ENCODE measurements at places on chromosomes 6 and 20. TPM values are rescaled to one million over a fixed set of nuclear protein-coding genes. Genes with fewer than 3 reads are reported as not detected.

DNA sequence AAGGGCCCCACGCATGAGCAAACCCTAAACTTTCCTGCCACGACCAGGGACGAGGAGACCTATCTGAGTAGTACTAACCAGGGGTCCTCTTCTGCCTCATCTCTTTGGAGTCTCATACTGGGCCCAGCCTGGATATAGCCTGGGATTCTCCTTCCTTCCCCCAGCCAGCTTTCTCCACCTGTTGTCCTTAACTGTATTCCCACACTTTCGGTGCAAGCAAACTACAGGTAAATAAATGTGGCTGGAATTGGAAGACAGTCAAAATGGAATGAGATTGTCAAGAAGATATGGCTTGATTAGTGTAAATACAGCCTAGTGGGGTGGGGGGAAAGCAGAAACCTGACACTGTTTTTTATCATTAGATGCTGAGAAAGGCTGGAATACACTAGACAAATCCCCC is 23.5 kb upstream of the LY86 start:
- DNase-seq, result no peak

- DNase-seq, result peak; percentile 2
Observed at GRCh38 chr6:151690768-151691562, 116.5 kb upstream of the ESR1 start.

GRCh38 chr20:47727170-47727880 is 58.0 kb downstream of the SULF2 start:
- no peak for DNase-seq

The ME1 gene
- 29.8 TPM for total RNA-seq

DNA sequence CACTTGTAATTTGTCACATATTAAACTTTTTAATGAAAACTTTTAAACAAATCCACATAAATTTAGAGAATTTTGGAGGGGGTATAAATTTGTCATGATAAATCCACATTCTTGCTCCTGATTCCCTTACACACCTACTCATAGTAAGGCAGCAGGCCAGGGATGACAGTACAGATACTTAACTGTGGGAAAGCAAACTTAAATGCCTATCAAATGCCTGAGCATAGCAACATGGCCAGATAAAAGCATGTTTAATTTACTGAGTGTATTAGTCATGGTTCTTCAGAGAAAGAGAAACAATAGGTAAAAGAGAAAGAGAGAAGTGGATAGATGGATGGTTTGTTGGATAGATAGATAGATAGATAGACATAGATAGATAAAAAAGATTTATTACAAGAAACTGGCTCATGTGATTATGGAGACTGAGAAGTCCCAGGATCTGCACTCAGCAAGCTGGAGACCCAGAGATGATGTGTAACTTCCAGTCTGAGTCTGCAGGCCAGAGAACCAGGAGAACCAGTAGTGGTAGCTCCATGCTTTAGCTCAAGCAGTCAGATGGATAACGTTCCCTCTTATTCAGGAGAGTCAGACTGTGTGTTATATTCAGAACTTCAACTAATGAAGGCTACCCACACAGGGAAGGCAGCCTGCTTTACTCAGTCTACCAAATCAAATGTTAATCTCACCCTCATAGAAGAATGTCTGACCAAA is 15.9 kb upstream of the ADGRF1 start:
- DNase-seq, result peak; percentile 12

DNA sequence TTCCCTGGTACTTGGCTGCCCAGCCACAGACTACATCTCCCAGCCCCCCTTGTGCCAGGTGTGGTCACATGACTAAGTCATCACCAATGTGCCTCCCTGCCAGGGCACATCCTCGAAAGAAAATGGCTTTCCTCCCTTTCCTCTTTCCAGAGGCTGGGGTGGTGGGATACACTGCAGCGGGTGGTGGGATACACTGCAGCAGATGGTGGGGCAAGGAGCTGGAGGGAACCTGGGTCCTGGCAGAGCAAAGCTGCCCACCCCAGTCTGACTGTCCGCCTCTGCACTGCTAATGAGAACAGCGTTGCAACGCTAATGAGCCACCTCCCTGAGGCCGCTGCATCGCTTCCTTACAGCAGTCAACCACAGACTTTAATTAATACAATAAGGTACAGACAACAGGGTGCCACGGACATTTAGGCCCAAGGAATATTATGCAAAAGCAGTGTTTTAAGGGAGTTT is 125.3 kb downstream of the PREX1 start:
- no peak for DNase-seq

The PGC gene
- total RNA-seq, result not detected

The AIF1 gene
- not detected for total RNA-seq

- no peak for DNase-seq
Observed at GRCh38 chr6:154229786-154230185, 126.8 kb downstream of the IPCEF1 start.

GRCh38 chr6:97450087-97450486 is 167.1 kb upstream of the MMS22L start:
- DNase-seq, result no peak

DNA sequence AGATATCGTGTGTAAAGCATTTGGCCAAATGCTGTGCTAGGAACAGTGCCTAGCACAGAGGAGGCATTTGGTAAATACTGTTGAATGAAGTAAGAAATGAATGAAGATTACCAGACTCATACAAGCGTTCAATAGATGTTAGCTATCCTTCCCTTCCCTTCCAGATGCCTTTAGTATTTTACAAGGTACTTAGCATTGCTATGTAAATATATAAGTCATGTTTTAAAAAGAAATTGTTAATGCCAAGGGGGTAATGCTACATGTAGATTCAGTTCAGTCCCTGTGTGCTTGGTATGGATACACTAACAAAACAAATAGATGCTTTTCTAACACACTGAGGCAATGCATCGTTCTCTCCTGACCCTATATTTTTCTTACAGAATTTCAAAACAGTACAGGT is 407.2 kb downstream of the ADGRB3 start:
- DNase-seq, result no peak

DNA sequence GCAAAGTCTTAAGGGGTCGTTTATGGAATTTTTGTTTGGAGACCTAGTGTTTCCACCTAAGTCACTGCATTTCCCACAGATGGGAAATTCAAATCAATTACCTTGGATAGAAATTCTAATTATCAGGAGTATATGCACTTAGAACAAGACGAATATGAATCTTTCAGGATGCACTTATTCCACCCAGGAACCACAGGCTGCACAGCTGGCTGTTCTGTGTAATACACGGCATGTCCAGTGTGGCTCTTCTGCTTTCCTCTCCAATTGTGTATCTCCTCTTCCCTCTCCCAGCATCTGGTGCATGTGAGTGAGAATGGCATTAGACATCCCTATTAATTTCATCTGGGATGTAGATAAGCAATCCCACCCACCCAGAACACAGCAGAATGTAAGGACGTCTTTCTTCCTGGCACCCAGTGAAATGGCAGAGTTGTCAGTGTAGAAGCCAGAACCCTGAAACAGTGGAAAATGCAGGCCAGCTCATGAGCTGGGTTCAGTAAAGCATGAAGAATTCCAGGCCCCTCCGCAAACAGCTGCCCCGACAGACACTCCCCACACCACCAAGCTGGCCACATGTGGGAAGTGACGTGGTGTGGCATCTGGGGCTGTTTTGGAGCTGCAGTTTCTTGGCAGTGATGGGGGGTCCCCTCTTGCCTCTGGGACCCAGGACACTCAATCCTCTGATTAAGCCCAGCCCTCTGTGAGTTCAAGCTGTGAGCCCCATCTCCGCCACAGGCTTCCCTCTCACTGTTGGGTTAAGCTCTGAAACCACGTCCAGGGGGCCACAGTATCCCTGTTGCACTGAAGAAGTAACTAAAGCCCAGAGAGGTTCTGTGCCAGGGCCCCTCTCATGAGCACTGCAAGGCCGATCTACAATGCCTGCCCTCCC is 180.1 kb upstream of the CST7 start:
- DNase-seq, result no peak

GRCh38 chr6:69918813-69919475 is 52.6 kb downstream of the COL19A1 start:
- DNase-seq, result no peak

DNA sequence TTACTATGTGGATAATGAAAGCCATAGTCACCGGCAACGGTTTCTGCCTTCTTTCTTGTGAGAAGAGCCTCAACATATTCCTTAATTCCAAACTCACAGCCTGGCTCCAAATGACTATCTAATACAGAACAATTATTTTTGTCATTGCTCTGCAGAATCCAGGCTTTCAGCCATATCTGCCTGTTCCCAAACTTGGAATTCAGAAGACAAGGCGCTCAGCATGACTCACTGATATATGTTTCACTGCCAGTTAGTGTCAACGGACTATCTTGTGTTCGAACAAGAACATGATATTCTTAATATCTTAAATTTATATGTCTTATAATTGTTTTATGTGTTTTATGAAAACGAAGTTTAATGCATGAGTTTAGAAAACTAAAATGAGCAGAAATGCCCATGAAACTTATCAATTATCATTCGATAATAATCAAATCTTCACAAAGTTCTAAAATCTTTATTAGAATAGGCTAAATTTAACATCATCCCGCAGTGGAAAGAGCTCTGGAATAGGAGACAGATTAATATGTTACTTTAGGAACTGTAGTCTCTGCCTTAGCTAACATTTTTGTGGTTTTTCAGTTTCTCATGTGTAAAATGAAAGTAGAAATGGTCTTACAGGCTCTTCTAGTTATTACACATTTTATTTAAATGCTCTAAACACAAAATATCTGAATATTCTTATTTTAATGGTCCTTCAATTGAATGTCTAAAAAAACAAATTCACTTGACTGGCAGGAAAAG is 669.3 kb upstream of the GJE1 start:
- DNase-seq, result peak; percentile 14

DNA sequence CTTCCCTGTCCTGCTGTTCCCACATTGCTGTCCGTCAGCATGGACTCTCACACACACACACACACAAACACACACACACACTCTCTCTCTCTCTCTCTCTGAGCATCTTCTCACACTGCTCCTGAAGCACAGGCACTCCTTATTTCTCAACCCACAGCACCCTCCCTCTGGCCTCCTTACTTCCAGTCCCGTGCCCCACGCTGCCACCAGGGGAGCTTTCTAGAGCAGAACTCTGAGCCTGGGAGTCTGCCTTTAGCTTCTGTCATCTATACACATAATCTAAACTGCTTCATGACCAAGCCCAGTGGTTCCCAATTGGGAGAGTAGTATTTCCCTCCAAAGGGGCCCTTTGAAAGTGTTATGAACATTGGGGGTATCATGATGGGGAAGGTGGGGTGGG is 29.1 kb downstream of the HECA start:
- no peak for DNase-seq

DNA sequence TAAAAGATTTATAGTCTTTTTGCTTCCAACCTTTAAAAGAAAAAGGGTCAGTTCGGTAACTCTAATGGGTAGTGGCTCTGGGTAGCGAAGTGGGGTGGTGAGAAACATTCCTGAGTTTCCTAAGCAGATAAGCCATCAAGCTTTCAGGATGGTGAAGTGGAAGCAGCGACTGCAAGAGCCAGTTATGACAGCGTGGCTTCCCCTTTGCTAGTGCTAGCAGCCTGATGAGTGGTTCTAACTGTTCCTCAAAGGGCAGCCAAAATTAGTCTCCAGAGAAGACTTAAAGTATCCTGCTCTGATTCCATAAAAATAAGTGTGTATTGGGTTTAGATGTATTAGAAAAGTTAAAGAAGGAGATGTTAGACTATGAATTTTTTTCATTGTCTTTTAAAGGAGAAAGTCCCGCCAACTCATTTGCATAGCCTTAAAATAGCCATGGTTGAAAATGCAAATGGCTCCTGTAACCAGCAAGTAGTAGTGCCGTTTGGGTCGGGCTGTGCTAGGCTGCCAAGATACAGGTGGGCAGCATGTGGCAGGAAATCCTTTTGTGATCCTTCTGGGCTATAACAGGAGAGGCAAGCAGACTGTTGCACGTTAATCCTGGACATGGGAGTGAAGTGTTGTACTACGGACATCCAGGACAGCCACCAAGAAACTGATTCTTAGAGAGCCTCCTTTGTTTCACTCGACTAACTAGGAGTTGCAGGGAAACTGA is 18.0 kb downstream of the ELOVL2 start:
- DNase-seq, result no peak

GRCh38 chr6:56450376-56450775 is 192.3 kb downstream of the DST start:
- DNase-seq, result no peak

The SMIM26 gene
- total RNA-seq, result 69.5 TPM

The NKAPL gene
- total RNA-seq, result 0.14 TPM

- DNase-seq, result no peak
Observed at GRCh38 chr6:156309017-156309416, 468.2 kb upstream of the ARID1B start.

GRCh38 chr6:85579581-85579980 is 14.1 kb downstream of the SNX14 start:
- DNase-seq, result no peak

- no peak for DNase-seq
Observed at GRCh38 chr6:112831022-112831421, 483.9 kb downstream of the RFPL4B start.

DNA sequence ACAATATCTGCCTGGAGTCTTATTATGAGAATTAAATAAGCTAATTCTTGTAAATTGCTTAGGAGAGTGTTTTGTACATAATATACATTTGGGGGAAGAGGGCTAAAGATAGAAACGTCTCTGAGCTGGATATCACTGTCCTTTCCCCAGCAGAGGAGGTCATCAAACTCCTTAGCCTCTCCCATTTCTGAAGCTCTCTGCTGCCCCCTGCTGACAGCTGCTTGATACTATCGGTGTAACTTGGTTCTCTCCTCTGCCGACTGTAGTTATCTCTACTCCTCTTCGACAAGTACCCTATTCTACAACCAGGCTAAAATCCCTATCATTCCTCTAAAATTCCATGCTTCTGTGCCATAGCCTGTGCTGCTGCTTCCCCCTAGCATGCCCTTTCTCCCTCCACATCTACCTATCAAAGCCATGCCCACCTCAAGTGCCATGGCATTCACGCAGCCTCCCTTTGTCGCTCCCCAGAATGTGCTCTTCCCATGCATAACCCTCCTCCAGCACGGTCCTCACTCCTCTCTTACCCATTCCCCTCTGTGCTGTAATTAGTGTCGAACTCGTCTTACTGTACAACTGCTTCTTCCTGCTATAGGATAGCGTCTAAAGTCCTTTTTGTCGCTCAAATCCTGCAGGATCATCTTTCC is 101.2 kb downstream of the EPM2A start:
- peak; percentile 68 for DNase-seq

GRCh38 chr6:11278207-11278559 is 45.7 kb upstream of the NEDD9 start:
- no peak for DNase-seq

- no peak for DNase-seq
Observed at GRCh38 chr20:1953621-1954020, 40.2 kb downstream of the PDYN start.

The RBM39 gene
- 189 TPM for total RNA-seq

GRCh38 chr20:24718696-24719095 is 230.4 kb upstream of the CST7 start:
- DNase-seq, result no peak

The RGS17 gene
- total RNA-seq, result 0.09 TPM

DNA sequence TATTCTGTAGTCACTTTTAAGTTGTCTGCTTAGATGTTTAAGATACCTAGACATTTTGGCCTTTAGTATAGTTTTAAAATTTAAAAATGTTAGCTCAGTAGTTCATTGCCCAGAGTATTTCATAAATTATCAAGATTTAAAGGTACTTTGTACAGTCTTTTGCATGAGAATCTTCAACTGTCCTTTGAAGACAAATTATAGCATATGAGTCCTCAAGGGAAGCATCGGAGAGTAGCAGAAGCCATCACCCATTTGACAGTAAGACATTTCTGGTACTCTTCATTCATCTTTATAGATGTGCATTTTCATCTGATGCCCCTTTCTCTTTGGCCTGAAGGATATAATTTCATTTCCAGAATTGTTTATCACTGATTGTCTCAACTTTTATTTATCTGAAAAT is 89.5 kb downstream of the NCOA3 start:
- no peak for DNase-seq

The SUMO4 gene
- total RNA-seq, result 0.50 TPM

The LINC00237 gene
- not detected for total RNA-seq

GRCh38 chr20:20820104-20820503 is 107.7 kb upstream of the RALGAPA2 start:
- DNase-seq, result no peak
